Spinal cord (tissue), 10 donors: ENCODE measurements at places on chromosomes 11 and 22. TPM values are rescaled to one million over a fixed set of nuclear protein-coding genes. Genes with fewer than 3 reads are reported as not detected.

The CENATAC gene
- polyA plus RNA-seq: 33.5 TPM

The HORMAD2 gene
- polyA plus RNA-seq: 0.15 TPM

GRCh38 chr11:122995526-122995925 is 13.9 kb upstream of the BSX start:
- no peak for DNase-seq

The VPREB1 gene
- polyA plus RNA-seq: not detected

DNA sequence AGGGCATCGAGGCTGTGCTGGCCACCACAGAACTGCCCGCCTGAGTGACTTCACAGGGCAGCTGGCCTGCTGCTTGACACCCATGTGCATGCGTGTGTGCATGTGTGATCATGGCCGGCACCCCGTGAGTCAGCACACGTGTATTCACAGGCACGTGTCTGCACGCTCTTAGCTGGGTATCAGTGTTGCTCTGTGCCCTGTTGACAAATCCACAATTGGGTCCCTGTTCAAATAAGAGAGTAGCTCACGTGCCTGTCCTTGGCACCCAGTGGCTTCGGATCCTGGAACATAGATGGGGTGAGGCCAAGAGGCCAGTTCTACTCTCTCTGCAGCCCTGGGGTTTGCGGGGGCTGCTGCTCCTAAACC is 14.0 kb downstream of the B3GAT1 start:
- DNase-seq: no peak

DNA sequence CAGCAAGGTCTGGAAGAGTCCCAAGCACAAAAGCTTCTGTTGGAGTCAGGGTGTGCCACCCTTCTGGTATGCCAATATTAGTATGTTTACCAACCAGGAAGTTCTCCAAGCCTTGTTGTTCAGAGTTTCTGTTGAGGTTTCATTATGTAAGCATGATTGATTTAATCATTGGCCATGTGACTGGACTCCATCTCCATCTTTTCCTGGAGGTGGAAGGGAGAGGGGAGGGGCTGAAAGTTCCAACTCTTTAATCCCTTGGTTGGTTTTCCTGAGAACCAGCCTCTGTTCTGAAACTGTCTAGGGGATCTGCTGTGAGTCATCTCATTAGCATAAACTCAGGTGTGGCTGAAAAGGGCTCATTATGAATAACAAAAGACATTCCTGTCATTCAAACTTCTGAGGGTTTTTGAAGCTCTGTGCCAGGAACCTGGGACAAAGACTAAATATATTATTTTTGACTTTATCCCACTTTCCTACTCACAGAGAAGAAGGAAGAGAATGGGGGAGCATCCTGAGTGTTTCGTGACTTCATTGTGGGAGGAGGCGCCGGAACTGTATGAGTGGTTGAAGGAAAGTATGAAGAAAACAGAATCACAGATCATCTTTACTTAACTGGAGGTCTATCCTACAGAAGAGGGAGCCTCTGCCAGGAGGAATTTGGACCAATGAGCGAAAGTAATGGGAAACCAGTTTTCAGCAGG is 138.2 kb downstream of the NECTIN1 start:
- no peak for DNase-seq
